ENCODE measurements at places on chromosomes 6 and 20.
A peak's percentile ranks its signal among the peaks of the same experiment; 100 is the strongest.

DNA sequence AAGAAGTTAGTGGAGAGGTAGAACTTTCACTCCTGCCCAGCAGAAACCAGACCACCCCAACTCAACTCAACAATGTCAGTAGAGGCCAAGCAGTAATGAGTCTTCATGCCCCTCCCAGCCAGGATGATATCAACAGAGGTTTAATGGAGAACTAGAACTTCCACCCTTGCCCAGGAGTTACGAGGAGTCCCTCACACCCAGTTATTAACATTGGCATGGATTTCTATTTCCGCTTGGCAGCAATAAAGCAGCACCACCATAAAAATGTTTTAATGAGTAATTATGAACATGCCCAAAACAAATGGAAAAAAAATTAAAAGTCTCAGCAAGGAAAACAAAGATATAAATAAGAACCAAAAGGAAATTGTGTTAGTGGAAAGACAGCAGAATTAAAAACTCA lies 40.7 kb upstream of the ID4 start:
- no peak for DNase-seq

DNA sequence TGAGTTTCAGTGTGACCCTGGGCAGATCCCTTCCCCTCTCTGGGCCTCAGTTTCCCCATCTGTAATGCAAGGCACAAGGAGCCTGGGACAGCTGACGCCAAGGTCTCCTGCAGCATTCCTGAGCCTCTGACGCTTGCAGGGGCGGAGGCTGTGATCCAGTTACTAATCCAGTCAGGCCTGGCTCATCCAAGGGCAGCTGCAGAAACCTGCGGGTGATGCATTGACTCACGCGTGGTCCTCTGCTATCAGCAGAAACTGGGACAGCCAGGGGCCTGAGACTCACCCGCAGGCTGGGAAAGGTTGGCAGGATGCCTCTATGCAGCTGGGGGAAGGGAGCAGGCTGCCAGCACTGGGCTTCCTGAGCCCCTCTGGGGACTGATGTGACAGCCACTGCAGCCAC lies 65.0 kb upstream of the SIRPA start:
- no peak for DNase-seq

- DNase-seq, result no peak
Measured at GRCh38 chr6:18293076-18293904, 29.0 kb upstream of the DEK start.

GRCh38 chr6:34174846-34175399 lies 29.0 kb upstream of the GRM4 start:
- no peak for DNase-seq

DNA sequence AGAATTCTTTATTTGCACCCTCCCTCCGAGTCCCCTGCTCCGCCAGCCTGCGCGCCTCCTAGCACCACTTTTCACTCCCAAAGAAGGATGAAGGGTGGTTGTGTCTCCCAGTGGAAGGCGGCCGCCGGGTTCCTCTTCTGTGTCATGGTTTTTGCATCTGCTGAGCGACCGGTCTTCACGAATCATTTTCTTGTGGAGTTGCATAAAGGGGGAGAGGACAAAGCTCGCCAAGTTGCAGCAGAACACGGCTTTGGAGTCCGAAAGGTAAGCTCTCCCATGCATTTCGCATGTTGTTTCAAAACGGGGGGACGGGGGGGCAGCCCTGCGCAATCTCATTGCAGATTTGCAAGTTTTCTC lies 357 bp downstream of the PCSK2 start:
- no peak for DNase-seq

DNA sequence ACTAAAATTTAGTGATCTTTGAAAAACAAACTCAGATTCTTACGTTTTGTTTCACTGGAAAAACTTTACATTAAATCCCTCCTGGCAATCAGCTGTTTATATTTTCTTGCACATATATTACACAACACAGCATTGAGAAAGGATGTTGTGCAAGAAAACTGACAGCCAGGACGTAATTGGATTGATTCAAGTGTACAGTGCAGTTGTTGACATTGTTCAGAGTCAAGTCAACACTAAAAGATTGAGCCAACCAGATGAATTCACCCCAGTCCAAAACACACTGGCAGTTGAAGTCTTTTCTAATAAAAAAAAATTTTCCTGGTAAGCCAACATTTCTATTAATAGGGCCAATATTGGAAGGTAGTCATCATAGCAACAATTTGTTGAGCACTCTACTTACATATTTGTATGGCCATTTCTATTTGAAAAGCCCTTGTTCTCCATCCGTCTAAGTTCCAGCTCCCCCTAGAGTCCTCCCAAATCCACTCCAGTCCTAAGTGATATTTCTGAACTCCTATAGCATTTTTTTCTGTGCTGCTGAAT lies 20.9 kb upstream of the VNN1 start:
- DNase-seq, result no peak

DNA sequence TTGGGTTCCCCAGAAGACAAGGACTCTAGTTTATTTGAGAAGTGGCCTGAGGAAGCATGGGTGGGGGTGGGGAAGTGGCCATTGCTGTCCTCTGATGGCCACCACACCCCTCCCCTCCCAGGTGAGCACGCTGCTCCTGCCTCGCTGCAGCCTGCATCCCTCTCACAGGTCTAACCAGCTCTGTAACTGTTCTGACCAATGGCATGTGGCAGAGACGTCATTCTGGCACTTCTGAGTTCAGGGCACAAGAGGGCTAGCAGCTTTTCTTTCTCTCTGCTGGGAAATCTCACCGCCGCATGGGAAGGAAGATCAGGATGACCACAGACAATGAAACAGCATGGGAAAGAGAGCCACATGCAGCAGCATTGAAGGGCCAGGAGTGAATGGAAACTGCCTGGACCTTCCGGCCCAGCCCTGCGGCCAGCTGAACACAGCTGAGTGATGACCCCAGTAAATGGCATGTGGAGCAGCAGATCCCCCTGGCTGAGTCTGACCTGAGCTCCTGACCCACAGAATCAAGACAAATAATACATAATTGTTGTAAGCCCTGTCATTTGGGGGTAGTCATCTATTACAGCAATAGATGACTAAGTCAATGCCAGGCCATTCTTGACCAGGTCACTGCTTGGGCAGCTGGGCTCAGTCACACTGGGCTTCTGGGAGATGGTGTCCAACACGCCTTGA lies 179.8 kb downstream of the LINC00237 start:
- DNase-seq, result no peak

DNA sequence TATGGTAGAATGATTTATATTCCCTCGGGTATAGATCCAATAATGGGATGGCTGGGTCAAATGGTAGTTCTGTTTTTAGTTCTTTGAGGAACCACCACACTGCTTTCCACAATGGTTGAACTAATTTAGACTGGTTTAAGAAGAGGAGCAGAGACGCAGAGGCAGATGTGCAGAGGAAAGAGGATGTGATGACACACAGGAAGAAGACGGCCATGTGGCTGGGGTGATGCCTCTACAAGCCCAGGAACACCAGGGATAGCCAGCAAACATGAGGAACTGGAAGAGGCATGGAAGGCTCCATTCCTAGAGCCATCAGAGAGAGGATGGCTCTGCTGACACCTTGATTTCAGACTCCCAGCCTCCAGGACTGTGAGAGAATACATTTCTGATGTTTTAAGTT lies 218.3 kb upstream of the DTNBP1 start:
- no peak for DNase-seq

DNA sequence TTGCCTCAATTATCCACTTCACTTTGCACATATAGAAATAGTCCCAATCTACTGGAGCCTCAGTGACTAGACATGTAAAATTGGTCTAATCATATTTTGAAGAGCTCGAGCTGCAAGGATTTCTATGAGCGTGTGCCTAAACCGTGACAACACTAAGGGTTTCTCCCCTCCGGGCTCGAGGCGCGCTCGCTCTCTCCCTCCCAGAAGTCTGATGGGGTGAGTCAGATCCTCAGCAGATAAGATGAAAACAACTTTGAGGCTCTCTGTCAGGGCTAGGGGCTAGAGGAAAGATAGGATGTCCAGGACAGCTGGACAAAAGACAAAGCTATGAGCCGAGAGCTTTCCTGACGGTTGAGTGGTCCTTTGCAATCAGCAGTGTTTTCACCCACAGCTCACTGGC lies 16.8 kb downstream of the GNAS-AS1 start:
- no peak for DNase-seq

- DNase-seq, result no peak
Measured at GRCh38 chr6:145332011-145332410, 403.3 kb downstream of the EPM2A start.

DNA sequence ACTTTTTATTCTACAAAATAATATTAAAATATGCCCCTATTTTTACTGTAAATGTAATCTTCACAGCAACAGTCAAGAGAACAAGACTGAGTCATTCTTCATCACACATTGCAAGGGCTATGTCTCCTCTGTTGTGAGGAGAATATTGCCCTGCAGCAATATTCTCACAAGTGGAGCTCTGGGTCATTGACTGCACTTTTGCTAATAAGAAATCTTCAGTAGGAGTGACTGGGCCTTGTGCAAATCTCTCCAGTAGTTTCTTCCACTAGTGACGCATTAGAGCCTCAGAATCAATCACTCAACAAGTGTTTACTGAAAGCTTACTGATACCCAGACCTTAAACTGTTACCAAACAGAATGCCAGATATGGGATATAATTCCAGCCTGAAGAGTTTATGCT lies 49.1 kb downstream of the LAMA2 start:
- no peak for DNase-seq

DNA sequence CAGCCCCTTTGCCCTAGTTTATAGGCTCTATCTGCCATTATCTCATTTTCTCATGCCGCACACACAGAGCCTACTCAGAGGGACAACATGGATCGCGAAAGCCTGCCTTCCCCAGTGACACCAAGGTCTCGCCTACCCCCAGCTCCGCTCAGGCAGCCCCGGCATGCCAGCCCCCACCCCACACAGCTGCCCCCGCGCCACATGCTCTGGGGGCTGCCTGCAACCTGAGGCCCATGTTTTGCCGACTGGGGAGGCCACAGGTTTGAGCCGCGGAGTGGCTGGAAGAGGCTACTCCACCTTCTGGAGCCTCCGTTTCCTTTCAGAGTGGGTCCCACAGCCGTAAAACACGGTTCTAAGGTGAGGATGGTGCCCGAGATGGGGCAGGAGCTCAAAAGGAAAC lies 102.1 kb downstream of the ASXL1 start:
- DNase-seq, result no peak

DNA sequence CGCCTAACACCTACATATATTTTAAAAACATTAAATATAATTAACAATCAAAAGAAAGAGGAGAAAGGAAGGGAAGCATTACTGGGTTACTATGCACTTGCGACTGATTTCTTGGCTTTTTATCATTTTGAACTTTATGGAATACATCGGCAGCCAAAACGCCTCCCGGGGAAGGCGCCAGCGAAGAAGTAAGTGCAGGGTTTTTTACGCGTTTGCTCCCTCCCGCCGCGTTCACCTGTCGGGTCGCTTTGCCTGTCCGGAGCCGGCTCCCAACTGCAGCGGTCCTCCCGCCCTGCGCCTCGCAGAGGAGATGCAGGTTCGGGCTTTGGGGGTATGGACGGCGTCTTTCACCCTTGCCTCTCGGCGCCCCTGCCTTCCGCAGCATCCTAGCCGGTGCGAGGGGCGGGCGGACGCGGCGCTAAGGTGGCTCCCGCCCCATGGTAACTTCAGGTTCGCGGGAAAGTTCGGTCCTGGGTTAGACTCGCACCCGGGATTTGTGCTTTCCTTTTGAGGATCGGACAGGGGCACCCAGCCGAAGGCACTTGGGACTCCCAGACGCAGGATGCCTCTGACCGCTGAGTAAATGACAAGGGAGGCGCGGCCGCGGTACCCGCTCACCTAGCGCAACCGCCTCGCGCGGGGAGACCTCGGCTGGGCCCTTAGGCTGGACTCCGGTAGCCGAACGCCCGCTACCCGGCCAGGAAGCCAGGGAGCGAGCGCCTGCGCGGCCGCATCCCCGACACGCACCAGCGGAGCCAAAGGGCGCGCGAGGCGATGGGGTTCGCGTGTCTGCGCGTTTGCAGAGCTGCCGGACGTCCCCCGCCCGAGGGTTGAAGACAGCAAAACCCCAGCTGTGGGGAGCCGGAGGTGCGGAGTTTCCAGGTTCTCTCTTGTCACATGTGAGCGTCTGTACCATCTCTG lies 891 bp downstream of the RSPO3 start:
- DNase-seq, result no peak

DNA sequence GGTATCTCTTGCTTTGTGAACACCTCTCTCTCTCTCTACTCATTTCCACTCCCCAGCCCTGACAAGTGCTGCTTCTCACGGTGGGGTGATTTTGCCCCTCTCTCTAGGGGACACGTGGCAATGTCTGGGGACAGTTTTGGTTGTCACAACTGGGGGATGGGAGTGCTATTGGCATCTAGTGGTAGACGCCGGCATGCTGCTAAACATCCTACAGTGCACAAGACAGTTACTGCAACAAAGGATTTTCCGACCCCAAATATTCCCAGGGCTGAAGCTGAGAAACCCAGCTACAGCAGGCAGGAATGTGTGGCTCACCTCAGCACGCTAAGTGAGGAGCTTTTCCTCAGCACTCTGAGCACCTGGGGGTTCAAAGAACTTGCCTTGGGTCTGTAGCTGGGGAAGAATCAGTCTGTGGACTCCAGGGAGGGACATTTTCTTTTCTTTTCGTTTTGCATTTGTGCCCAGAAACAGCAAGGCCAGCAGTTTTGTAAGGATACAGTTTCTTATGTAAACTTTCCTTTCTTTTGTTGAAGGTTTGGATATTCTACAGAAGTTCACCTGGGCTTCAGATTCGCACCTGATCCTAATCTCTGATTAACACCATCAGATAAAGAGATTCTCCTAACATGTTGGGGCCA lies 246.9 kb upstream of the ZFP64 start:
- DNase-seq, result no peak

DNA sequence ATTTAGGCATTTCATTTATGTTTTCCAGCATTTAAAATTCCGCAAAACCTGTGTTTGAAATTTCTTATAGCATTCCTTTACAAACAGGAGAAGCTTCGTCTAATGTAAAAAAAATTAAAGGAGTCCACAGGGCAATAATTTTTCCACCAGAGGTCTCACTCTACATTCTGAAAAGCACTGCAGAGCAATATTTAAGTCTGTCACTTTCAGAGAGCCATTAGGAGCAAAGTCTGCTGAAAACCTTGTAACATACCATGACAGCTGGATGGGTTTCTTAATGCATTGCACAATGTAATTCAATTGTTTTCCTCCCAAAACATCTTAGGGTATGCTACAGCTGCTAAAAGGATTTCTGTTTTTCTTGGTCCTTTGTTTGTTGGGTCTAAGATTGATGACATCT lies 18.0 kb downstream of the BAG2 start:
- DNase-seq, result no peak

- peak; percentile 10 for DNase-seq
Measured at GRCh38 chr20:61896058-61896961, 169.4 kb downstream of the TAF4 start.

Measured in activated naive CD4-positive, alpha-beta T cell treated with Interleukin-2 at 50 U/mL for 16 hours (primary cell).